ENCODE measurements at places on chromosomes 11 and 22.
A peak's percentile ranks its signal among the peaks of the same experiment; 100 is the strongest.

DNA sequence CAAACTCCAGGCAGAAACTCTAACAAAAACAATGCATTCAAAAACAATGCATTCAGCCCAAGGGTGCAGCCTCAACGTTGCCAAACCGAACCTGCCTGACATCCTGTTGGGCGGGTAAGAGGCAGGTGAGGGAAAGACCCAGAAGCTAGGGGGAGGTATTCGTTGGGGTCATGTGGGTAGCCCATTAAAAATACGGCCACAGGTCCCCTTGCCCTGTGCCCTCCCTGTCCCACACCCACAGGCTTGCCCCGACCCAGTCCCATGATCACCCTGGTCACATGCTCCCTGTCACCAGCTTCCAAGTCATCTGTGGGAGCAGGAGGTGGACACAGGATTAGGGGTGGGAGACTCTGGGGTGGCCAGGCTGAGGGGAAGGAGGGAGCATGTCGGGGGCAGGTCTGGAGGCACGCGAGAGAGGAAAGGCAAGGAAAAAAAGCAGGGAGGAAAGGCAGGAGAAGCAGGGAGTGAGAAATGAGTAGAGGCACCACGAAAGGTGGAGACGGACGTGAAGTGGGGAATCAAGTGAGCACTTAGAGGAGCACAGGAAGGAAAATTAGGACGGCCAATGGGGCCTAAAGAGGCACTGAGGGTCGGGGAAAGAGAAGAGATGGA is 683 bp downstream of the PLA2G6 start:
- DNase-seq: no peak

DNA sequence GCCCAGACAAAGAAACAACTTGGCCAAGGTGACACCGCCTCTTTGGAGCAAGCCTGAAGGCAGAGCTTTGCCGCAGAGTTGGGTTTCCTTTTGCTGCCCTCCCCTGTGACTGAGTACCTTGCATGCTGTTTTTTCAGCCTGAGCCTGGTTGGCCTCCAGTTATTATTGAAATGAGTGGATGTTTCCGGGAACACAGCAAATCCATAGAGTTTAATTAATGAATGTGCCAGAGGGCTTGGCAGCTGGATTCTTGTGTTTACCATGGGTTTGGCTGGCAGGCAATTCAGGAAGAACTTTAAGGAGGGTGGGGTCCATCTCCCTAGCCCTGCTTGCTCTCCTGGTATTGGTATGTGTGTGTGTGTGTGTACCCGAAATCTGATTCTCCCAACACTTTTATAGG is 65.6 kb upstream of the CRYBB3 start:
- no peak for DNase-seq

DNA sequence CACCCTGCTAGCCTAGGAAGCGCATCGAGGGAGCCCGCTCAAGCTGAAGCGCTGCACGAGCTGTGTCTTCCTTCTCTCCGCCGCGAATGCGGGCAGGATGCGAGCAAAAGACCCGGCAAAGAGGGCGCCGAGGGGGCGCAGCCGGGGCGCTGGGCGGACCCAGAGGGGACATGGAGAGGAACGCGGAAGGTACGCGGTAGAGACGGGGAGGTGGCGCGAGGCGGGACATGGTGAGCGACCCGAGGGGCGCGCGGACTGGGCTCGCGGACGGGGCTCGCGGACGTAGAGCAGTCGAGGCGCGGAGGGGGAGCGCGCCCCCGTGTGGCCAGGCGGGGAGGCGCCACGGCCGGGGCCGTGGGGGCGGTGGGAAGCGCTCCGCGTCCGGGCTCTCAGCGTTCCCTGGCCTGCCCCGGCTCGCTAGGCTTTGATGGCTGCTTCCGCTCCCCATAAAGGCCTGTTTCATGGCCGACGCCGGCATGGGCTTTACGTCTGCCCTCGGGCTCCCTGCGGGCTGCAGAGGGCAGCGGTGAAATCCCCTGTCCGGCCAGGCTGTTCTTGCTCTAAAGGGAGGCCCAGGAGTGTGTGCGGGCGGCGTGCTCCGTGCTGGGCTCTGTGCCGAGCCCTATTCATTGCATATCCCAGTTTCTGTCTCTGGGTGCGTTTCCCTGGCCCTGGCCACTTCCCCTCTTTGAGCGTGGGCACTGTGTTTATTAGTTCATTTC is 31.2 kb upstream of the TRIM29 start:
- peak; percentile 41 for DNase-seq

DNA sequence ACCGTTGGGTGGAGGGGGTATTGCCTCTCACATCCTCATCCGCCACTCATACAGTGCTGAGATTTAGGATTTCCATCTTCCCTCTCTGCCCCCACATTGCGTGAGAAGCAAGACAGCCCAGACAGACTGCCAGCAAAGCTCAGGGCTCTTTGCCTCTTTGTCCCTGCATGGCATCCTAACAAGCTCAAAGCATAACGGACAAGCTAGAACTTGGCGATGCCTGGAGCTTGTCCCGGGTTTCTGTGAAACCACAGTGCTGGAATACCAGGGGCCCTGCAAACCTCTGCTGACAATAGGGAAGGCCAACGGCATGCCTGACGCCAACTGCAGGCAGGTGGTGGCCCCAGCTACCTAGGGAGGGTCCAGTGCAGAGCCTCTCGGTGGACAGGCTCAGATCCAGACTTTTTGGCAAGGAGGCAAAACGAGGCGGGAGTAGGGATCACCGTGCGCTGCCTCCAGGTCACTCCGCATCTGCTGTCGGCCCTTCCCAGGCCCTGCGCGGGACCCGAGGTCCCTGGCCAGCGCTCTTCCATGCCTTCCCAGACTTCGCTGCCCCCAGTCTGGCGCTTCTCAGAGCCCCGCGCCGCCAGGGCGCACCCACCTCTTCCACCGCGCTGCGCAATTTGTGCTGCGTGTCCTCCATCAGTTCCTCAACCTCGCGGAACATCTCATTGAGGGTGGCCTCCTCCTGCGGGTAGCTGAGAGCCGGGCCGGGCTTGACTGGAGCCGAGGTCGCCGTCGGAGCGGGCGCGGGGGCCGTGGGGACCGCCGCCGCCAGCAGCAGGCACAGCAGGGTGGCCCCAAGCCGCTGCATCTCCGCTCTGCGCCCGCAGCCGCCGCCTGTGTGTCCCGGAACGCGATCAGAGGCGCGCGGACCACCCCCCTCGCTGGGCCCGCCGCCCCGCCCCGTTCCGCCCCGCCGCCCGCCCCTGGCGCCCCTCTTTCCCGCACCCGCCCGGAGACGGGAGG is at the start of gene DKK3:
TSS of gene DKK3 (minus strand) at position 858 of the 969 bp plus-strand sequence. CDS start at position 814, 44 bp downstream.
- no peak for DNase-seq

GRCh38 chr11:119323532-119324033 is 6.7 kb upstream of the MCAM start:
- peak; percentile 58 for DNase-seq

- no peak for DNase-seq
Observed at GRCh38 chr11:27914080-27914479, 193.9 kb downstream of the KIF18A start.

GRCh38 chr22:49099496-49100124 is 728.1 kb downstream of the BRD1 start:
- no peak for DNase-seq

DNA sequence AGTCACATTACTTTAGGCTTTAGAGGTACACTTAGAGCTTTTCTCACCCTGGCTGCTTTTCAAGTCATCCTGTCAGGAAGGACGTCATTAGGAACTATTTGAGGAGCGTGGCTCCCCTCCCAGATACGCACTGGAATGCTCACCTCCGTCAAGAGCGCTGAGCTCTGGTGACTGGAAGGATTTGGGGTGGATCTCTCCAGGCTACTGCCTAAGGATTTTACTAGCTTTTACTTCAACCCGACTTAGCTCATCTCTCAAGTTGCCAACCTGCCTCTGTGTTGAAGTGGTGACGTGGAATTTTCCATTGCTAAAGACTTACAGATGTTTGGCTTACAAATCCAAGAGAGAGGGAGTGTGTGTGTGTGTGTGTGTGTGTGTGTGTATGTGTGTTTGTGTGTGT is 355.3 kb upstream of the CCDC90B start:
- no peak for DNase-seq

GRCh38 chr11:44632466-44633123 is 67.1 kb downstream of the CD82 start:
- DNase-seq: no peak

DNA sequence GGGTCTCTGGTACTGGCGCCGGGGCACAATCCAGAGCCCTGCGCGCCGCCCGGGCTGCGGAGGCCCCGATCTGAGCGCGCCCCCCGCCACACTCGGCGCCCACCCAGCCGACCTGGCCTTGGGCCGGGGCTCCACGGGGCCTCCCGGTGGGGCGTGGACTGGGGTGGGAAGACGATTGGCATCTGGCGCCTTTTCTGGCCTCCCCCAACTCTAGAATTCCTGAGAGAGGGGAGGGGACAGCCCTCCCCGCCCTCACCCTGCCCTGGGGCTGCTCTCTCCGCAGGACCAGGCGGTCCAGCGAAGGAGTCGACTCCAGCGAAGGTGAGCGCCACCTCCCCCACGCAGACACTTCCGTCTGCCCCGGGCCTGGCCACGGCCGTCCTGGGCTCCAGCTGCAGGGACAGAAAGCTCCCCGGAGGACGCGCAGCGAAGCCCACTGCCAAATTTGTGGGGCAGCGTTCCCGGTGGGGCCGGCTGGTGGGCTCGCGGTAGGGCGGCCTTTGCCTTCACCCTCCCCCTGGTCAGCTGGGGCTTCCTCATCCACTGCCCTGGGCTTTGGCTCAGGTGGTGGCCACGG is 593 bp downstream of the SSH3 start:
- no peak for DNase-seq

- no peak for DNase-seq
Observed at GRCh38 chr11:134921938-134922337, 509.9 kb upstream of the B3GAT1 start.

DNA sequence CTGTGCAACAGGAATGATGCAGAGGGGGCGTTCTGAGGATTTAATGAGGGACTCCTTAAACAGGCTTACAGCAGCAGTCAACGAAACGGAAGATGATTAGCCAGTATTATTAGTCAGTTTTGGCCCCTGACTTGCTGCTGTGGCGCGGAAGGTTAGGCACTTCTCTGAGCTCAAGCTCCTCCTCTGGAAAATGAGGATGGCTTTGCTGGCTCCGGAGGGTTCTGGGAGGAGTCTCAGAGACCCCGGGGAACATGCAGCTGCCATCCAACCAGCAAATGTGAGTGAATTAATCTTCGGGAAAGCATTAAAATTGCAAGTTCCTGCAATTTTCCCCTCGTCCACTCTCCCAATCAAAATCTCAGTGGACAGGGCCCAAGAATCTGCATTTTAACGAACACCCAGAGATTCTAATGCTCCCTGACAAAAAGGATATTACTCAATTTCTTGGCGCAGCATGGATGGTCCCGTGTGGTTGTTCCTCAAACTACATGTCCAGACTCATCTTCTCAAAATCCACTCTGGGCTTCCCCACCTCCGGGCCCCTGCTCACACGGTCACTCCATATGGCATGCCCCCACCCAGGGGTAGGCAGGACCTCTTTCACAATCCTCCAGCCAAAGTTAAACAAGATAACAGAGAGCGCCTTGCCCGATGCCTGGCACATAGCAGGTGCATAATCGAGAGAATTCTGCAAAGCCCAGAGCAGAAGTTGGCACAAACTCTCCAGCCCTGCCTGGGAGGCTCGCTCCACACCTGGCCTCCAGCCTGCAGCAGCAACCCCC is 6.4 kb downstream of the ELFN2 start:
- no peak for DNase-seq

DNA sequence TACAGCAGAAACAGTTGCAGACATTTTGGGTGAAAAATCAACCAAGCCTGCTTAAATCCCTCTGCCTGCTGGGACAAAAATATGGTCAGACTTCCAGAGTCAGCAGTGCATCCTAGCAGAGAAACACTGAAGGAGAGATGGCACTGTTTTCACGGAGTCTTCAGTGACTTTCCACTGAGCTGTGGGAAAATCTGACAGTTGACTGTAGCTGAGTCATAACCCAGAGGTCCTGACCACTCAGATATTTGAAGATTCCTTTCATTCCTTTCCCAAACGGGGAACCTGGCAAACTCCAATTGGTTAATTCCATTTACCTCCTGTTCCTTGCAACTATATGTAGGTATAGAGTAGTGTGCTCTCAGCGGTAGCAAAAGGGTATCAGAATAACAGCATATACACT is 20.9 kb upstream of the UPB1 start:
- DNase-seq: no peak

- DNase-seq: no peak
Observed at GRCh38 chr11:47398011-47398410, 10.4 kb upstream of the SLC39A13 start.

GRCh38 chr11:121500275-121500674 is 47.5 kb upstream of the SORL1-AS1 start:
- DNase-seq: no peak

DNA sequence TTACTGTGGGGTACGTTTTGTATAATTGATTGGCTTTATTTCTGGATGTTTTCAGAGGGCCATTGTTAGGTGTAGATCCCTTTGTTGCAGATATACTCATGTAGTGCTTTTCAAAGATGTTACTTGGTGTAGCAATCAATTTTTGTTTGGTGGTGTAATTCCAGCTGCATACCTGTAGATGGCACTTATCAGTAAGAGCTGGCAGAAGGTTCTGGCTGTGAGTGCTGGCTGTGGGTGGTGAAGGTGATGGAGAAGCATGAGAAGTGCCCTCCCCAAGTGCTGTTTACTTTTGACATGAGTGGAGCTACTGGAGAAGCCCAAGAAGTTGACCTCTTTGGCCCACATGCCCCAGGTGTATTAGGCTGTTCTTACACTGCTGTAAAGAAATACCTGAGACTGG is 1074.9 kb downstream of the FAM181B start:
- no peak for DNase-seq

DNA sequence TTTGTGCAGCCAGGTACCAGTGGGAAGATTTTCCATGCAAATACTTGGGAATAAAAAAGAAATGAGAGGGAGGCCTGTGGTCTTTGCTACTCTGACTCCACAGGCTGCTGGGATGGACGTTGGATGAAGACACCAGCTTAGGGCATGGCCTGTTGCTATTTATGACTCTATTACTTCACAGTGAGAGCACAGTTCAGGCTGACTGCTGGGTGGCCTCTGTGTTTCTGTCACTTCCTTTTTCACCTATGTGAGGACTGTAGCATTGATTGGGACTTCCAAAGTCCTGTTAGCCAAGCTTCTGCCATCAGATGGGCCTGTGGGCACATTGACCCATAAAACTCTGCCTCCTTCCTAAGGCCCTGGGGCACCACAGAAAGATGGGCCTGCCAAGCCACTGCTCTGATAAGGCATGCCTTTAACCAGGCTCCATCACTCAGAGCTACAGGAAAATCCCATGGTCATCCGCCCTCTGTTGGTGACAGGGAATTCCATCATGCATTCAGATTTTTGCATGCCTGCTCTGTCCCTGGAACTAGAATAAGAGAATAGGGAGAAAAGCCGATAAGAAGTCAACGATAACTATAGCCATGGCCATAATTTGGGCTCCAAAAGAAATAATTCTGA is 64.6 kb downstream of the KCNJ1 start:
- no peak for DNase-seq

- DNase-seq: peak; percentile 60
Observed at GRCh38 chr11:88174709-88175568, at the start of gene RAB38. Gene RAB38 (minus strand): TSS chr11:88175443. CDS start chr11:88175384, 59 bp downstream.

DNA sequence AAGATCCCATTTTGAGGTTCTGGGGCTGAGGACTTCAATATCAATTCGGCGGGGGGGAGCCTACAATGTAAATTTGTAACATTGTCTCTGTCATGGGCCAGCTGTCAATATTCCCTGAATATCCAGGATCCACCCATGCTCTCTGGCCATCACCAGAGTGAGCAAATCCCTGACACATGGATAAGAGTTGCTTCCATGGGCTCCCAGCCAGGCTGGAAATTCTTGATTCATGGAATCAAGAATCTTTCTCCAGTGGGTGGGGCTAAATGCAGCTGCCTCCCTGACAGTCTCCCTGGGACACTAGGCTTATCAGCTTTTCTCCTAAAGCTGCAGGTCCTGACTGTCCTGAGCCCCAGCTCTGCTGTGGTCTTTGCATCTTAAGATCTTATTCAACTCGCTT is 86.9 kb upstream of the IGLL5 start:
- DNase-seq: no peak
